Stimulated activated CD8-positive, alpha-beta memory T cell treated with anti-CD3 and anti-CD28 coated beads, Interleukin-7, amount 100 ng/mL, for 1 hour (primary cell): ENCODE measurements at places on chromosomes 16 and 17.

DNA sequence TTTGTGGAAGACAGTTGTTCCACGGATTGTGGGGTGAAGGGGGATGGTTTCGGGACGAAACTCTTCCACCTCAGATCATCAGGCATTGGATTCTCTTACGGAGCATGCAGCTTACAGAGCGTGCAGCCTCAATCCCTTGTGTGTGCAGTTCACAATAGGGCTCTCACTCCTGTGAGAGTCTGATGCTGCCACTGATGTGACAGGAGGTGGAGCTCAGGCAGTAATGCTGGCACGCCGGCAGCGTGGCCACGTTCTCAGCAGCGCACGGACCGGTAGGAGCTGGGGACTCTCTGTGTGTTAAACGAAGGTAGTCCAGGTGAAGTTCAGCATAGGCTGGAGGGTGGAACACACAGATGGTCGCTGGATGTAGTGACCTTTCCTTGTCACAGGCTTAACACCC lies 37.8 kb downstream of the SEC14L1 start:
- no peak for DNase-seq

DNA sequence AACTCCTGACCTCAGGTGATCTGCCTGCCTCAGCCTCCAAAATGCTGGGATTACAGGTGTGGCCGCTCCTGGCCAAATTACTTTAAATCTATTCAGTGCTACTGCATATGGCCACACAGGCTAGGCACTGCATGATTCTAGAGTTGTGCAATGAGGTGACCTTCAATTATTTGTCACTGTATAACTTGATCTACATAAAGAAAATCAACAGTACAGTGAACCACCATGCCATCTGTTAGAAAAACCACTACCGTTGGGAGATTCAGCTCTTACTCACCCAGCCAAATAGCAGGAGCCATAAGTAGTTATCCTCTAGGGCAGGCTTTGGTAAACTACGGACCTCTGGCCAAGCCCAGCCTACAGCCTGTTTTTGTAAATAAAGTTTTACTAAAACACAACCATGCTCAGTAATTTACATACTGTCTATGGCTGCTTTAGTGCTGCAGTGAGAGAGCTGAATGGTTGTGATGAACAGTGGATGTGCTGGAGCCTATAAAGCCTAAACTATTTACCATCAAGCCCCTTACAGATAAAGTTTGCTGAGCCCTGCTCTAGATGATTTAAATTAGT lies 40.7 kb upstream of the TANC2 start:
- DNase-seq = no peak

- no peak for DNase-seq
Measured at GRCh38 chr16:54505549-54506213, 219.1 kb upstream of the IRX3 start.

GRCh38 chr17:35073183-35073790 lies 9.8 kb upstream of the RFFL start:
- no peak for DNase-seq

- no peak for DNase-seq
Measured at GRCh38 chr16:10172848-10173655, 9.2 kb downstream of the GRIN2A start.

- no peak for DNase-seq
Measured at GRCh38 chr16:67166598-67167168, 2.1 kb downstream of the HSF4 start.

DNA sequence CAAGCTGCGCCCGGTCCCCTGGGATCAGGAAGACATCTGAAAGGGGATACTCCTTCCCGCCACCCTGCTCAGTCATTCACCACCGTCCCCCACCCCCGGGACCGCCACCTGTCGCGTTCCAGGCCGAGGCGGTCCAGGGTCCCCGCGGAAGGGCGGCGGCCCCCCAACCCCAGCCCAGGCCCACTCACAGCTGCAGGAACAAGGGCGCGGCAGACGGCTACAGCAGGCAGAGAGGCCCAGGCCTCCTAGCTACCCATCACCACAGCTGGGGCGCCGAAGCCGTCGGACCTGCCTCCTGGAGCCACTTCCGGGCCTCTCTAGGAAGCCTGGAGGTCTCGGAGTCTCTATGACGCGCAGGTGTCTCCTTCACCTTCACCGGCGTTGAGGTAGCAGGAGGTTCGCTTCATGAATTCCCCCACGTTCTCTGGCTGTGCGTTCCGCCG lies at the start of gene SDR42E1:
TSS of gene SDR42E1 (minus strand) at position 272 of the 443 bp plus-strand sequence. CDS start 10,612 bp downstream, outside the sequence.
- peak; percentile 34 for DNase-seq

DNA sequence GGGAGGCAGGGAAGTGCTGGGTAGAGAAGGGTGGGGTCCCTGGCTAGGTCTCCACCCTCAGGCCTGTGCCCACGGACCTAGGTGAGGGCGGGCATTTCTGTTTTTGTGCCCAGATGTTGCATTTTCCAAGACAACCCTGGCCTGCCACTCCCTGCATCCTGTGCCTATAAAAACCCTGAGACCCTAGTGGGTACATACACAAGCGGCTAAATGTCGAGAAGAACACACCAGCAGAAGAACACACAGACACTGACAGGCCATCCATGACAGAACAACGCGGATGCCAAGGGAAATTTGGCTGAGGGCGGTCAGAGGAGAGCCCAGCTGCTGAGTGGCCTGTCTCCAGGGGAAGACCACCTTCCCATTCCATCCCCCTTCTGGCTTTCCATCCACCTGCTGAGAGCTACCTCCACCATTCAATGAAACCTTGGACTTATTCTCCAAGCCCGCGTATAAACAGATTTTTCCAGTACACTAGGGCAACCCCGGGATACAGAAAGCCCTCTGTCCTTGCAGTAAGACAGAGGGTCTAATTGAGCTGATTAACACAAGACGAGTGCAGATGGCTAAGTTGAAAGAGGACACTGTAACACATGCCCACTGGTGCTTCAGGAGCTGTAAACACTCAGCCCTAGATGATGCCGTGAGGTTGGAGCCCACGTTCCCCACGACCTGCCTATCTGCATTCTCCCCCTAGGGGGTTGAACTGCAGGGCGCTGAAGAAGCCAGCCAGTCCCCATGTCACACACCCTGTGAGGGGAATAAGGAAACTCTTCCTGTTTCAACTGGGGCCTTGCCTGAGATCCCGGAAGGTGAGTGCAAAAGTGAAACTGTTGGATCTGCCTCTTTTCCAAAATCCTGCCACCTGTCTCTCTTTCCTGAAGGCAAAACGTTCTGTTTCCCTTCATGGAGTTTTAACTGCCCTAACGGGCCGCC lies 147.2 kb upstream of the COX10 start:
- no peak for DNase-seq

- DNase-seq = no peak
Measured at GRCh38 chr16:71758293-71758760, 33.8 kb upstream of the PHLPP2 start.

DNA sequence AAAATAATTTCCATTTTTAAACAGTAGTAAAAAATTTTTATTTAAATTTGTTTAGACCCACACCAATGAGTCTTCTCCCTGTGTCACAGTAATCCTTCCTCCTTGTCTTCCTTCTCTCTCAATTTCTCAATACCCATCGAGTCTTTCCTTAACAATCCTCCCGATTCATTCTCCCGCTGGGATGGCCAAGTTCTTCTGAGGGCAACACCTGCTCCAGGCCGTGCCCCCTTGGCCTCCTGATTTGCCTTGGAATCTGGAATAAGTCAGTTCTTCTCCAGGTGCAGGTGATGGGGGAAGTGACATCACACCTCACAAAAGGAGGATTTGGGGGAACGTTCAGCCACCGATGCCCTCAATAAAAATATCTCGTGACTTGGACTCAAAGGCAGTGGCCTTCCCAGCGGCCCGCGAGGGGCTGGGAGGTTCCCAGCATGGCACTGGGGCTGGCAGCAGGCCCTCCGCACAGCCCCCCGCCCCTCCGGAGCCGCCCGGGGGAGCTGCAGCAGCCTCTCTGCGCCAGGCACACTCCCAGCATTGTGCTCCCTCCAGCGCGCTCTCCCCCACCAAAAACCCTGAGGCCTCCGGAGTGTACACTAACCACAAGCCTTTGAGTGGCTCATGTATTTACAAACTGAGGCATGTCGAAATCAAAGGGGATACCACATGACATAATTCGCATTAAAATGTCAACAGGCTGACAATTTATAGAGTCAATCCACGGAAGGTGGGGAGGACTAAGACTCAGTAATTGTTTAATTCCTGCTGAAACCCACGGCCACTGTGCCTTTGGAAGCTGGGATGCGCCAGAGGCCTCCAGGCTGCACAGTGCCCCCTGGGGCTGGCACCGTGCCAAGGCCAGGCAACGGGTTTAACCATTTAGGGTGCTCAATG lies 120.5 kb downstream of the ZFHX3 start:
- DNase-seq = no peak

DNA sequence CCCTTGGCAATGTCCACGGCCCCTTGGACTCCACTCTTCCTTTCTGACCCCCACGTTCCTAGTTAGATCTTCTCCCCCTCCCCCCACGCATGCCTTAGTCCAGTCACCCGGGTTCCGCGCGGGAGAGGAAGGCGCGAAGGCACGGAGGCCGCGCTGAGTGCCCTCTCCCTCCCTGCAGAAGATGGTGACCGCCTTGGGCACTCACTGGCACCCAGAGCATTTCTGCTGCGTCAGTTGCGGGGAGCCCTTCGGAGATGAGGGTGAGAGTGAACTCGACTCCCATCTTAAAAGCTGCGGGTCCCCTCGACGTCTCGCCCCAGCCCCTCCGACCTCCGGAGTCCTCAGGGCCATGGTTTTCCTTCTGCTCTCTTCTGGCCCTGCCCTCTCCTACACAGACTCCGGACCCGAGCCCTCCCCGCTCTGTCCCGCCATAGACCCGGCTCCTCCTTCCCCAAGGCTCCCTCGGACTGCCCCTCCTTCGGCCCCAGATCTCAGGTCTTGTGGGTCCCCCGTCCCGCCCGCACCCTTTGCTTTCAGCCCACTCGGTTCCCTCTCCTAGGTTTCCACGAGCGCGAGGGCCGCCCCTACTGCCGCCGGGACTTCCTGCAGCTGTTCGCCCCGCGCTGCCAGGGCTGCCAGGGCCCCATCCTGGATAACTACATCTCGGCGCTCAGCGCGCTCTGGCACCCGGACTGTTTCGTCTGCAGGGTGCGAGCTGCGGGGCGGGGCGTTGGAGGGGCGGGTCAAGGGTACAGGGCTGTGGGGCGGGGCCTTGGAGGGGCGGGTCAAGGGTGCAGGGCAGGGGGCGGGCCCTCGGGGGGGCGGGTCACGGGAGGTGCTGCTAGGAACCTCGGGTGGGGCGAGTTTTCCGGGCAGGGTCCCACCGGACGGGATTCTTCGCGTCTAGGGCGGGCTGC lies 4.6 kb downstream of the TGFB1I1 start:
- peak; percentile 74 for DNase-seq
